ENCODE measurements at places on chromosomes 11 and 22.

- no peak for DNase-seq
These were observed 921.5 kb downstream of the OPCML start for GRCh38 chr11:132610791-132611190.

- DNase-seq, result no peak
These were observed 276.1 kb downstream of the SBF2 start for GRCh38 chr11:10017911-10018310.

GRCh38 chr22:26079009-26079408 is 90.3 kb upstream of the SEZ6L start:
- no peak for DNase-seq

- no peak for DNase-seq
These were observed 23.1 kb downstream of the A4GALT start for GRCh38 chr22:42697542-42698013.

- DNase-seq, result no peak
These were observed 6.1 kb upstream of the ELF5 start for GRCh38 chr11:34519595-34520235.

DNA sequence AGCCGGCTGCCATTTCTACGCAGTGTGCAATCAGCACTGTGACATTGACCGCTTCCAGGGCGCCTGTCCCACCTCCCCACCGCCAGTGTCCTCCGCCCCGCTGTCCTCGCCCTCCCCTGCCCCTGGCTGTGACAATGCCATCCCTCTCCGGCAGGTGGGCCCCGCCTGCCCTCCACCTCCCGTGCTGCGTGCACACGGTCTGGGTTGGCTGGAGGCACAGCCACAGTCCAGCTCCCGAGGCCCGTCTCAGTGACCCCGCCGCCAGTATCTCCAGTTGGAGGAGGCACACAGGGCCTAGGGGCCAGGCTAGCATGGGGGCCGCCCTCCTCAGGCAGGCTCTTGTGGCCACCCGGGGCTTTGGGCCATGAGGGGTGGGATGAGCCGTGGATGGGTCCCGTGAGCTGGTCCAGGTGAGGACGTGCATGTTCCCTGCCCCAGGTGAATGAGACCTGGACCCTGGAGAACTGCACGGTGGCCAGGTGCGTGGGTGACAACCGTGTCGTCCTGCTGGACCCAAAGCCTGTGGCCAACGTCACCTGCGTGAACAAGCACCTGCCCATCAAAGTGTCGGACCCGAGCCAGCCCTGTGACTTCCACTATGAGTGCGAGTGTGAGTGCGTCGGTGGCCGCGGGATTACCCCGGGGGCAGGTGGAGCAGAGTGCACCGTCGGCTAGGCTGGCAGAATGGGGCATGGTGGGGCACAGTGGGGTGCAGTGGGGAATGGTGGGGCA is 29.7 kb downstream of the MUC5B start:
- DNase-seq, result no peak

GRCh38 chr11:34972892-34973291 is 56.5 kb downstream of the PDHX start:
- DNase-seq, result no peak

All from NCI-H774 (cell line).